ENCODE measurements at places on chromosomes 13 and 19.

DNA sequence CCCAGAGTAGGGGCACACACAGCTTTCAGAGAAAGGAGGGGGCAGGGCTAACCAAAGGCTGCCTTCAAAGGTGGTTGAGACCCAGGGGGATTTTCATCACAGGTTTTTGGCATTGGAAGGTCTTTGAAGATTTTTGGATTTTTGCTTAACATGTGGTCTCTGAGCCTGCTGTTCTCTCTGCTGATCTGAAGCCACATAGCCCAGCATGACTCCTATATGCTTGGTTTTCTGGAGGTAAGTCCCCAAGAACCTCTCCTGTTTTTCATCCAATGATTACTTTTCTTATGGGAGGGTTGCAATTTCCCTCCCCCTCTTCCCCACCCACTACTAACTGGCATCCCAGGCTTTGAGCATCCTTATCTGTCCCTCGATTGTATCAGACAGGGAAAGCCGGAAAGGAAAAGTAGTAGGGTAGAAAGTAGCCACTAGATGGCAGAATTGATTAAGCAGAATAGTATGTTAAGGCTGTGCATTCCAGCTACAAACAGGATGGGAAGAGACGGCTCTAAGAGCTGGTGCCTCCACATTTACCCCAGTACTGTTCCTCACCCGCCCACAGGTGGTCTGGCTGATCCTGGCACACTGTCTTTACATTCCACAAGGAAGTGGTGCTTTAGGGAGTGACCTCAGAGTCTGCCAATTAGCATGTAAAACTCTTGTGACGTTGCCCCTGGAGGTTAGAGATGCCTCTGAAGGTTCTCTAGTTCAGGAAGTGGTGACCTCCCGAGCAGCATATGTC lies 218.9 kb upstream of the EDNRB start:
- no peak for DNase-seq

GRCh38 chr19:33819880-33820781 lies 23.5 kb downstream of the KCTD15 start:
- DNase-seq: peak; percentile 91

GRCh38 chr13:46603165-46603603 lies 50.2 kb downstream of the LRCH1 start:
- DNase-seq: no peak

GRCh38 chr19:33299051-33299688 lies 3.2 kb downstream of the CEBPA start:
- DNase-seq: peak; percentile 46

DNA sequence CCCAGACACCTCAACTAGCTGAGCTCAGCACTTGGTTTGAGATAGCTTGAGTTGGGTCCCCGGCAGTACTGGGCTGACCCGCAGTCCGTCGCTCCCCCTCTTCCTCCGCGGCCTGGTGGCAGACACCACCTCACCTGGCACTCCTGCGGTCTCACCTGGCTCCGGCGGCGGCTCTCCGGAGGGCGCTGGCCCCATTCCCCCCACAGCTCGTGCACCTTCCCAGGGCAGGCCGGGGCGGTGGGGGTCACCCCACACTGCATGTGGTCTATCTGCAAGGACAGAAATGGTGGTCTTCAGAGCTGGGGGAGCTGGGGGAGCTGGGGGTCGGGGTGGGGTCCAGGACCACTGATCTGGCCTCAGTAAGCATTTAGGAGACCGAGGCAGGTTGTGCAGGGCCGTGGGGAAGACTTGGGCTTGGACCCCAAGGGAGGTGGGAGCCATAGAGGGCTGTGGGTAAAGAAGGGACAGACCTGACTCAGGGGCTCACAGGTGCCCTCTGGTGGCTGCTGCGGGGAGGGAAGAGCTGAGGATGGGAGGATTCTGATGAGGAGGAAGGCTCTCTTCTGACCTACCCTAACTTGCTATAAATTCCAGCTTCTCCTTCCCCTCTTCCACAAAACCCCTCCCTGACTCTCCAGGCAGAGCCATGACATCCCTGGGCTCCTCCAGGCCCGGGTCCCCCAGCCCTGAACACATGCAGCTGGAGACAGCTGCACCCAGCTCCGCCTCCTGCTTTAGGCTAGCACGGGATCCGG lies 6.7 kb upstream of the PLIN4 start:
- no peak for DNase-seq

Data from ureter (tissue), 1 donor.